Fibroblast of the aortic adventitia (primary cell): ENCODE measurements at places on chromosomes 4 and X. TPM values are rescaled to one million over a fixed set of nuclear protein-coding genes. Genes with fewer than 3 reads are reported as not detected.

UGT2A1 gene
- total RNA-seq: not detected in 2 replicates

SYN1 gene
- 0.09 TPM in 1 of 2 replicates, not detected in the other for total RNA-seq

POLR2B gene
- total RNA-seq: 94.2 and 97.0 TPM in 2 replicates

BEX1 gene
- total RNA-seq: 0.36 TPM in 1 of 2 replicates, not detected in the other

STATH gene
- 0.72 TPM in 1 of 2 replicates, not detected in the other for total RNA-seq

DNA sequence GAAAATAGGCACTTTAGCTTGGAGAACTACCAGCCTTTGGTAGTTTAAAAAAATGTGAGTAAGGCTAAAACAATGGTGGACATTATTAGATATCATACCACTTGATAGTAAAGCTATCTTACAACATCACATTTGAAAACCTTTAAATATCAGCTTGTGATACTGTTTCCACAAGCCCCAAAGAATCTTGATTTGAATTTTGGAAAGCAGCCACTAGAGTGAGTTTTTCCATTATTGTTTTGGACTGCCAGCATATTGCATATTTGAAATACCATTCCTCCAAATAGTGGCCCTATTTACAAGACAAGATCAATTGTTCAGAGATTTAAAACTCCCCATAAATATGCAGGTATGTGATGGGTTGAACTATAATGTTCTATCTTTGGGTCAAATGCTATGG is 303.0 kb upstream of the PRPS2 start:
- peak; percentile 57 for DNase-seq

GRCh38 chr4:1751919-1752283 is 30.6 kb downstream of the TACC3 start:
- DNase-seq: no peak

- no peak for DNase-seq
These were observed 47.8 kb downstream of the ZCCHC13 start for GRCh38 chrX:74351760-74352159.

DNA sequence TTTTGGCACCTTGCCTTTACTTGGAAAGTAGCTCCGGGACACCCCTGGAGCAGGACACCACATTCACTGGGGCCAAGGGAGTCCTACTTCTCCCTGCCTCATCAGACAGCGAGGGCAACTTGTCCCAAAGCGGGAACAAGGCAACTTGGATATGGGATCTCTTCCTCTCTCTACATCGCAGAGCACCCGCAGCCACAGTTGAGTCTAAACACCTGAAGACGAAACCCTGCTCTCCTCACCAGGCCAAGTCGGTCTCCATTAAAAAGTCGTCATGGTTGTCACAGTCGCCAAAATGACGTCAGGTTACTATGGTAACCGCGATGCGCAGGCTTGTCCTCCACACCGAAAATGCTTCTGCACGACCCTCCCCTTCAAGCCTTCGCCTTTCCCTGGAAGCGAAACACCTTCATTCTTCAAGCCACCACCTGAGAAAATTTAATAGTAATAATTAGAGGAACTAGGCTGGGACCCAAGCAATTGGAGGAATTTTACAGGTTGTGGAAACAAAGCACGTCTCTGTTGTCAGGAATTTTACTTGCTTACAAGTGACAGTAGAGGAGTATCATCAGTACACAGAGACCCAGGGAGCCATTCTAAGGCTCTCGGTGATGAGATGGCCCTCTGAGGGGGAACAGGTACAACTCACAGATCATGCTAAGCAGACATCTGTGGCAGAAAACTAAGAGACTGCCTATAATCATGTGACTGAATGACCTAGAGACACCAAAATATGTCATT is 30.5 kb upstream of the TCEAL4 start:
- peak; percentile 28 for DNase-seq

DNA sequence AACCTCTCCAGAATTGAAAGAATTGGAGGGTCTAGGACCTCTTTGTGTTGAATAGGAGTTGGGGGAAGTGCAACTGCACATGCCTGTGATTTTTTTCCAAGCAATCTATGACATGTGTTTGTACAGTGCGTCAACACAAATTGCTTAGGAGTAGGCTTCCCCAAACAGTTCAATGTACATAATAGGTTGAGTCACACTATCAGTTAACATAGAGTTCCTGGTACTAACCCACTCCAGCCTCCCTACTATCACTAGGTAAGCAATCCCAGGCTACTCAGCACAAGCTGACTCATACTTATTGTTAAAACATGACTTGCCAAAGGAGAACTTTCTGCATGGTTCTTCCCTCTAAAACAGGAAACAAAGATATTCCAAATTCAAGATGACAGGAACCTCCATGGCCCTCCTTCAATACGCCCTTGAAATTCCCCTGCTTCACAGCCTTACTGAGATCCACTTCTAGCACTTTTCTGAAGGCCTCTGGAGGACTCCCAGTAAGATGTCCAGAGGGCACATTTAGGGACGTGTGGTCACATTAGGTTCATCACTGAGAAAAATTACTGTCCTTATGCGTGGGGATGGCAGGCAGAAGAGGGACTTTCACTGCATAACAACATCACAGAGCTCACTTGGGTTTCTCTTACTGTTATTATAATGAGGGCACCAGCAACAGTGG is 8.4 kb upstream of the VSIG1 start:
- DNase-seq: peak; percentile 85

GRCh38 chr4:154691229-154691628 is 52.6 kb upstream of the LRAT start:
- DNase-seq: peak; percentile 36

- DNase-seq: no peak
These were observed 582 bp downstream of the NAA10 start for GRCh38 chrX:153934148-153934761.

DNA sequence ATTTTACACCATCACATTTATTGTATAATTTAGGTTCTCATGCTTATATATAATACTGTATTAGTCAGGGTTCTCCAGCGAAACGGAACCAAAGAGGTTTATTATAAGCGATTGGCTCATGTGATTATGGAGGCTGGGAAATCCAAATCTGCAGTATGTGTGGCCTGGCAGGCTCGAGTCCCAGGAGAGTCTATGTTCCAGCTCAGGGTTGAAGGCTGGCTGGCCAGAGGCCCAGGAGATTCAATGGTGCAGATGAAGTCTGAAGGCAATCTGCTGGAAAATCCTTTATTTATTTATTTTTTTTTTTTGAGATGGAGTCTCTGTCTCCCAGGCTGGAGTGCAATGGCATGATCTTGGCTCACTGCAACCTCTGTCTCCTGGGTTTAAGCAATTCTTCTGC is 63.0 kb upstream of the WDFY3 start:
- no peak for DNase-seq

DNA sequence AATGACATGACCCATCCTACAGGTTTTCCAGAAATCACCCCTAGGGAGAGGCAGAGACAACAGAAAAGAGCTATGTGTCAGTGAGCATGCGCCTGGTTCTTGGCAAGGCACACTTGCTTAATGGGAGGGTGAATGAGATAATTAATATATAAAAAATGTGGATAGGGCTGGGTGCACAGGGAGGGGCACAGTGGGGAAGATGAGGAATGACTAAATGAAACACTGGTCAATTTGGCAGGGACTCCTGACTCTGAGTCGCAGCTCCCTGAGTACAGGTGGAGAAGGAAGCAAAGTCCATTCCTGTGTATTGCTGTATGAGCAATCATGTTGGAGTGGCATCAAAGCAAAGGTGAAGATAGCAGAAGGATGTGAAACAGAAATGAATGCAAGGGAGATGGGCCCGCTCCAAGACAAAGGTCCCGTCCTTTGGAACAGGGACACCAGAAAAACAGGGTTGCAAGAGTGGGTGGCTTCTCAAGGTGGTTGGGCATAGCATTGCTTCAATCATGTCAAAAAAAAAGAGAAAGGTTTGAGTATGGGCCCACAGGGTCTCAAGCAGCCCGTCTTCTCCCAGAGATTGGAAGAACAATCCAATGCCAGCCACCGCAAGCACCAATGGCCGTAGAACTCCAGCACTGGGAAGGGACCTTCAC is 278.4 kb upstream of the AGTR2 start:
- DNase-seq: peak; percentile 6

GRCh38 chr4:41015016-41015675 is 199.2 kb downstream of the APBB2 start:
- peak; percentile 30 for DNase-seq

- no peak for DNase-seq
These were observed 239.4 kb downstream of the SPATA18 start for GRCh38 chr4:52290466-52290865.

DNA sequence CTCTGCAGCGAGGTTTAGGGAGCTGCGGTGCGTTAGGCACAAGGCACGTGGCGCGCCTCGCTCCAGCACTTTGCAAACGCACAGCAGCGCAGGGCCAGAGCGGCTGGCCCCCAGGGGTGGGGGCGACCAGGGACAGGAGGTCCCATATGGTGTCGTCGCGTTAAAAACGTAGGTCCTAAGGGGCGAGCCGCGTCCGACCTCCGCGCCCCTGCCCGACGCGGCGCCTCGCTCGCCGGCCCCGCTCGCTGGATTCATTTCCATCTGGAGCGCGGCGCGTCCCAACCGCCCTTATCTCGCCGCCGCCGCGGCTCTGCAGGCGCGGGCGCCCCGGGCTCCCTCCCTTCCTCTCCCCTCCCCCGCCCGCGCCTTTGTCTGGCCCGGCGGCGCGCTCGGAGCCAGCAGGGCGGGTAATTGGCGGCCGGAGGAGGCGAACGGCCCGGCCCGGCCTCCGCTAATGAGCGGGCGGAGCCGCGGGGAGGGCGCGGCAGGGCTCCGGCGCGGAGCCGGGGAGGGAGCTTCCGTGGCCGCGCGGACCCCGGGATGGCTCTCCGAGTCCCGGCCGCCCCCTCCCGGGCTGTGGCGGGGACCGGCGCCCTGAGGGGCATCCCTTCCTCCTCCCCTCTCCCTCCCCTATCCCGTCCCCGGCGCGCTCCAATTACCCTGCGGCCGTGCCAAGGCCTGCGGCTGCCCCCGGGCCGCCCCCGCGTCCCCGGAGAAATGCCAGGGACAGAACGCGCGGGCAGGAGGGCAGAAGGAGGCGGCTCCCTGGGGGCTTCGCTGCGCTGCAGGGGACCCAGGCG is 409.0 kb downstream of the BCOR start:
- DNase-seq: peak; percentile 24

DNA sequence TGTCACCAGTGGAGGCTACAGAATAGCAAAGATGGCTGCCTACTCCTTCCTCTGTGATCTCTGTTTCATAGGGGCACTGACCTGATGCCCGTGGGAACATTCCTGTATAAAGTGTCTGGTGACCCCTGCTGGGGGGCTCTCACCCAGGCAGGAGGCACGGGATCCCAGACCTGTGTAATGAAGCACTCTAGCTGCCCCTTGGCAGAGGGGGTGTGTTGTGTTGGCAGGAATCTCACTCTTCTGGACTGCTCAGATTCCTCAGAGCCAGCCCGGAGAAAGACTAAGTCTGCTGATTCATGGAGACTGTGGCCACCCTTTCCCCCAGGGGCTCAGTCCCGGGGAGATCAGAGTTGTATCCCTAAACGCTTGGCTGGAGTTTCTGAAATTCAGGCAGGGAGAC is 648.3 kb downstream of the SPRY1 start:
- no peak for DNase-seq

- DNase-seq: no peak
These were observed 79.1 kb downstream of the TECRL start for GRCh38 chr4:64330143-64330542.

DNA sequence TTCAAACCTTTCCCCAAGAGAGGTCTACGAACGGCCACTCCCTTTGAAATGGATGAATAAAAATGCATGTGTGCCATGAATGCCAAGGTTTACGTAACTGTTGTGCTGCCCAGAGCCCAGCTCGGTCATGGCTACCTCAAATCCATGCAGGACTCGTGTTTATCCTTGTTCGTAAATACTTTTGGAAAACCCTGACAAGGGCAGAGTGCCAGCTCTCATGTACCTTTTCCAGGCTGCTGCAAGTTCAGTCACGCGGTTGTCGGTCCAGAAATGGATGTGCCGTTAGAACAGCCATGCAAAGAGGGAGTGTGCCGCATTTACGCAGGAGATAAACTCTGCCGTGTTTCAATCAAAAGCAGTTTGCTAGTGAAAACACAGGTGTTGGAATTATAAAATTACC is 123.4 kb downstream of the AMELX start:
- DNase-seq: peak; percentile 45

GRCh38 chr4:134278675-134279074 is 77.1 kb upstream of the PABPC4L start:
- DNase-seq: no peak

GRCh38 chr4:174283507-174284471 is at the start of the genes CEP44 and FBXO8:
Gene CEP44 (plus strand): TSS chr4:174283911. CDS start chr4:174299122, 15,211 bp downstream.
Gene FBXO8 (minus strand): TSS chr4:174283667. CDS start chr4:174263092, 20,575 bp downstream.
- DNase-seq: peak; percentile 91

DNA sequence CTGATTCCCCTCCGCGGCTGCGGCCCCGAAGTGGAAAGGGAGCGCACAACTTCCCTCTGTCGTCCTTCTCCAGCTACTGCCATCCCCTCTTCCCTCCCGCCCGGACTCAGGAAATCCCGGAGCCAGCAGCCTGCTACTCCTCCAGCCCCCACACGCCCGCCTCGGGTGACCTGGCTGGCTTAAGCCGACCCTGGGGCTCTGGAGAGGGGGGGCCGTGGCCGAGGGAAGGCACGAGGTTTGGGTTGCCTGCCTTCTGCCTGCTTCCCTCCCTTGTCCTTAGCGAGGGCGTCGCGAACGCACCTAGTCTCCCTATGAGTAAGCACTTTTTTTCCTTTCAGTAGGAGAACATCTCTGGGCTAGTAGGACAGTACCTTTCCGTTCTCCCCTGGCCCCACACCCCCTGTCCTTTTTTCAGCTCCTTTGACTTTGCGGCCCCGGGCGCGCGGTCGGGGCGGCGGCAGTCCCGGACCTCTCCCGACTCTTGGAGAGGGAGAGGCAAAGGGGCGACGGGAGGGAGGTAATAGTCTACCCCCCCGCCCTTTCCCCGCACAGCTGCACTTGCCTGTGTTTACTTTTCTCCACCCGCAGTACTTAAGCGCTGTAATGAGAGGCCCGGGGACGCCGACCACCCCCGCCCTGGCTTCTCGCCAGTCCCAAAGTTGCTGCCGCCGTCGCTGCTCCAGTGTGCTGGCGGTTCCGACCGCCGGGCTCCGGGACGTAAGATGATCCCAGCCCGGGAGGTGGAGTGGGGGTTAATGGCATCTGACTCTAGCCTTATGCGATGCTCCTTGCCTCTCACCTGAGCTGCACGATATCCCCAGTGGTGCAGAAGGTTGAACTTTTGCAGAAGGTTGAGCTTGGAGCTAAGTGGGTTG is 868 bp downstream of the PLS3 start:
- peak; percentile 40 for DNase-seq

- peak; percentile 43 for DNase-seq
These were observed 168.8 kb upstream of the FAM47A start for GRCh38 chrX:34300871-34301270.

GRCh38 chr4:112859456-112860184 is 189.8 kb upstream of the ANK2 start:
- no peak for DNase-seq
